ENCODE measurements at places on chromosomes 3 and 15.

- no peak for DNase-seq
Measured at GRCh38 chr15:45551676-45552075, 29.1 kb upstream of the SLC30A4 start.

DNA sequence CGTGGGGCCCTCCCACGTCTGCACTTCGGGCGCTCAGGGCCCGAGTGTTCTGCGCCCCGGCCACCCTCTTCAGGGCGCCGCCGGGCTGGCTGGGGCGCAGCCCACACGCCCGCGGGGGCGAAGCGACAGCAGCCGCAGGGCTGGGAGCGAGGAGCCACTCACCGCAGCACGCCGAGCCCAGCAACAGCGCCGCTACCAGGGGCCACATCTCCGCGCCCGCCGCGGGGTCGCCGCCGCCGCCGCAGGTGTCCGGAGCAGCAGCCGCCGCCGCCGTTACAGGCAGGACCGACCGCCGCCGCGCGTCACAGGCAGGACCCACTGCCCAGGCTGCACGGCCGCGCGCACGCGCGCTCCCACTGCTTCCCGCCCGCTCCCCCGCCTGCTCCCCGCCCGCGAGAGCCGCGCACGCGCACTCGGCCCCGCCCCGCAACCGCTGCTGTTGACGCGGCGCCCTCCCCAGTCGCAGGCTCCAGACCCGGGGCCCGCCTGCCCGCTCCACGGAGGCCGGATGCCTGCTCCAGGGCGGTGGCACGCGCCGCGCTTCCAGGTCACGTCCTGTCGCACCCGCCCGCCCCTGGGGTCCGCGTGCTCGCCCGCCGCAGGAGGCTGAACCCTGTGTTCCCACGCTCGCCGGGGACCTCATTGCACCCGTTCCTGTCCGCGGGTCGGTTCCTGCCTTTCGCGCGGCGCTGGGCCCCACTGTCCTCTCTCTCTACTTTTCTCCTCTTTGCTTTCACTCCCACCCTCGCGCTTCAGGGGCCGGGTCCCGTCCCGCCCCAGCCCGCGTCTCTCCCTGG lies at the start of gene CD47:
Gene CD47 (minus strand): TSS at position 331 of the 797 bp plus-strand sequence. CDS start 123 bp downstream, at position 208.
- peak; percentile 96 for DNase-seq

DNA sequence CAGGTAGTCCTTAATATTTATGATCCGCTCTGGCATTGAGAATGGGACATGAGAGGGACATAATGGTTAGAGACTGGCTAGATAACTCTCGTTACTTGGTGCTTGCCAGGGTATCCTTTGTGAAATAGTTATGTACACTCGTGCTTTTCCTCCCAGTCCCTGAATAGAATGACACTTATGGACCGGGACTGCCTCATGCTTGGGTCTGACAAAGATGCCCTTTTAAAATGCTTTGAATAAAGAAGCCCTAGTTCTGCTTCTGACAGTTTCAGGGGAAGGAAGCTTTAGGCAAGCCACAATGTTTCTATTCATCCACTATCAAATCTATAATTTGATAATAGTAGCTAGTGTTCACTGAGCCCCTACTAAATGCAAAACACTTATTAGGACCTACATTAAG lies 29.4 kb downstream of the POLR2M start:
- DNase-seq: no peak

- DNase-seq: no peak
Measured at GRCh38 chr3:59481776-59482400, 432.1 kb upstream of the CFAP20DC start.

GRCh38 chr3:110327870-110328269 lies 743.7 kb upstream of the NECTIN3 start:
- DNase-seq: no peak

DNA sequence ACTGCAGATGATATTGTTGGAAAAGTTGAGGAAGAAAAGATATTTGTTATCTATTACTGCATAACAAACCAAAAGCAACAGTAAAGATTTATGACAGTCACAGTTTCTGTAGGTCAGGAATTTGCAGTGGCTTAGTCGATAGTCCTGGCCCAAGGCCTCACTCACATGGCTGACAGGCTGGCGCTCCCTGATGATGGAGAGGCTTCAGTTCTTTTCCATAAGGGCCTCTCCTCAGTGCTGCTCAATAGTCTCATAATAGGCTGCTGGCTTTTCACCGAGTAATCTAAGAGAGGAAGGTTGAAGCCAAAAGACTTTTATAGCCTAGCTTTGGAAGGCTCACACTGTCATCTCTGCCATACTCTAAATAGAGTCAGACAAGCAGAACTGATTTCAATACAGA lies 17.7 kb downstream of the IREB2 start:
- DNase-seq: no peak

- DNase-seq: no peak
Measured at GRCh38 chr3:17143893-17144664, 259.3 kb downstream of the PLCL2 start.

DNA sequence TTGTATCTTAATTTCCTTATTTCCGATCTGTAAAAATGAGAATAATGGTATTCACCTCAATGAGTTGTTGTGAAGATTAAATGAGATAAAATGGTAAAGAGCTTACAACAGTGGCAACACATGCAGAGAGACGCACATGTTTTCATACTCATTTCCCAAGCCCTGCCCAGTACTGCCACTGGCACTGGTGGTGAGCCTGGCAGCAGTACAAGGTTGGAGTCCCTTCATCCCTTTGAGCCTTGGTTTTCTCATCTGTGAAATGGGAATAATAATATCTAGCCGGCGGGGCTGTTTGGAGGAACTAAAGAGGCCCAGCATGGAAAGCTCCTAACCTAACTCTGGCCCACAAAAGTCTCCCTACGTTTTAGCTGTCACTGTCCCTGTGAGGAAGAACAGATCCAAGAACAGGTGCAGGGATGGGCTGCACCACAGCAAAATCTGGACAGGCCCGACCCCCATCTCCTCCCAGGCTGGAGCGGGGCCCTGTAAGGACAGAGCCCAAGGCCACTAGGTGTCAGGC lies 866 bp upstream of the CD276 start:
- DNase-seq: no peak

DNA sequence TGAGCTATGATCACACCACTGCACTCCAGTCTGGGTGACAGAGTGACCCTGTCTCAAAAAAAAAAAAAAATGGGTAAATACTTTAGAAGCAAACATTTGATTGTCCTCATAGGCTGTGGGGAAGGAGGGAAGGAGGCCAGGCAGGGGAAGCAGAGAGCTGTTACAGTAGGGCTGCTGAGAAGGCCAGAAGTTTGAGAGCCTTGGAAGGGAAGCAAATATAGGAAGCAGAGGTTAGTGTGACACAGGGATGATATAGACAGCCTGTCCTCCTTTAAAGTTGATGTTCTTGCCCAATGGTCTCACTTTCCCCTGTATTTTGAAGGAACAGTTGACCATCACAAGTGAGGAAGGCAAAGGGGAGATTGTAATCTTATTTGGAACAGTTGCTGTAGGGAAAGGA lies 5.3 kb upstream of the ALPK3 start:
- no peak for DNase-seq

DNA sequence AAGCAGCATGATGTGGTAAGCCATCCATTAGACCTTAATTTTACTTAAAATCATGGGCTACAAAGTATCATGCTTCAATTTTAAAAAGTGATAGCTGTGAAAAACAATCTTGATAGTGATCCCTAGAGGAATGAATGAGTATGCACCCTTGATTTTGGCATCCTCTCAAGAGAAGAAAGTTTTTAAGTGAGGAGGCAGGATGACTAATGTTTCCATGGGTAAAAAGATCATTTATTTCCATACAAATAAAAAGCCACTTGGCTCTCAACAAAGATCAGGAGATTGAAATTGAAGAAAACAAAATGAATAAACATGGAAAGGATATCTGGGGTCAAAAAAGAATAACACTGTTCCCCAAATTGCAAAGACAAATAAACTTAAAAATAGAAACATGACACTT lies 305.4 kb downstream of the MEX3B start:
- DNase-seq: no peak

All from left ventricle myocardium inferior (tissue), 1 donor.